ENCODE measurements at places on chromosomes 2 and 18.

DNA sequence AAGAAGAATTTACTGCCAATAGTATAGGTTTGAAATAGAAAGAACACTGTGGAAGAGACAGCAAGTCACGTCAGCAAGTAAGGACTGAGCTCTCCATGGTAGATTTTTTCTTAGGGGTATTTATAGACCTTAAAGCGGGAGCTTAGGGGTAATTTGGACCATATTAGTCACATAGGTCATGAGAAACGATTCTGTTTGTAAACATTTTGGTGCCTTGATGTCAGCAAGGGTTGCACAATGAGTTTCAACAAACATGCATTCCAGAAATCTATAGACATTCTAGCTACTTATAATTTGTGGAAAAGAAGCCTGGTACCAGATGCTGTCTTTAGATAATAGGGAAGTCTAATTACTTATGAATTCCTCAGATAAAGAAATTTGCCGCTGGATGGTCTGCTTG lies 624.7 kb downstream of the TDRD15 start:
- DNase-seq: no peak

GRCh38 chr2:158745067-158745865 lies 49.9 kb upstream of the DAPL1 start:
- peak; percentile 32 for DNase-seq

DNA sequence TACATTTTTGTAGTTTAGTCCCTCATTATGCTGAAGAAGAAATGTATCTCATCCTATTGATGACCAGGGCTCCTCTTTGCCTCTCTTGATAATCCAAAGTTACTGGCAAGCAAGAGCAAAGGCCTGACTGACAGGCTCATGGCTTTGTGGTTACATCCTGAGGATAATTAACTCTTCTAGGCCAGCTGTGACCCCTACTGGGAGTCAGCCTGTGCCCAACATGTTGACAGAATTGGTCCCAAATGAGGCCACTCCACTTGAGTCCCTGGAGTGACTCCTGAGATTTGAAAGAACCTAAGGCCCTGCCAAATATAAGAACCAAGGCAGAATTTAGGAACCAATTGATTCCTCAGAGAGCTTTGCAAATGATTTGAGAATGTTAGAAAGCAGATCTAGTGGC lies 973.8 kb upstream of the CELF4 start:
- DNase-seq: no peak

GRCh38 chr2:3146772-3147650 lies 230.6 kb downstream of the EIPR1 start:
- DNase-seq: no peak

DNA sequence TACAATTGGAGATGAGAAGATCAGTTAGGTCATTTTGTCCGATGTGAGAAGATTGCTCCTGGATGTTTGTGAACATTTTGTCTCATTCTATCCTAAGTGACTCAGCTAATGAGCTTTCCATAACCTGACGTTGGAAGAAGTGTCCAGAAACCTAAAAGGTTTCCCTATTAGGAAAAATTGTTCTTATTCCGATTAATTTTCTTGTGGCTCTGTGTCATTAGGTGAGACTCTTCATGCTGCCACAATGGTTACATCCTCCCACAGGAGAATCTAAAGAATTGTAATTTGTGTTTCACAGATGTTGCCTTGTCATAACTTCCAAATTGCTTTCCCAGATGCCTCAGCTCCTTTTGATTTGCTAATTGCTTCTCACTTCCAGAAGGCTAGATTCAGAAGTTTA lies 261.0 kb upstream of the APCDD1 start:
- DNase-seq: no peak

DNA sequence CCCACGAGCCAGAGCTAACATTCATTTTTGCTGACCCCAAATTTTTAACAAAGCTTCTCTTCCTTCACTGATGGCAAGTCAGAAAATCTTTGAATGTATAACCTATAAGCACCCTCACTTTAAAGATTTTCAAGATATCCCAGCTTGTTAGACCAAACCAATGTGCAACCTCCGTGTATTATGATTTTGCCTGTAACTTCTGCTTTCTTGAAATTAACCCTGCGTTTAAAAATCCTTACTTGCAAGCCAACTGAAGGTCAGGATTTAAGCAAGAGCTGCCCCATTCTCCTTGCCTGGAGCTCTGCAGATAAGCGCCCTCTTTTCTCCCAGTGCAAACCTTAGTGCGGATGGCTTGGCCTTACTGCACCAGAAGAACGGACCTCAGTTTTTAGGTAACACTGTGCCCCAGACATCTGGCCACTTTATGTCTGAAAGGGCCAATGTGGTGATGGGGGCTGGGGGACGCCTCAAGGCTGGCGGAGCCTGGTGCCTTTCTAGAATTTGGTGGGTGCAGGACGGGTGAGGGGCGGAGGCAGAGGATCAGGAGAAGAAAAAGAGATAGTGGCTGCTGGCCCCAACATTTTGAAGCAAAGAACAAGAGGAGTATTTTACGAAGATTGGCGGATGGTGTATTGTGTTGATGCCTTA lies 805 bp upstream of the TNFRSF11A start:
- no peak for DNase-seq

DNA sequence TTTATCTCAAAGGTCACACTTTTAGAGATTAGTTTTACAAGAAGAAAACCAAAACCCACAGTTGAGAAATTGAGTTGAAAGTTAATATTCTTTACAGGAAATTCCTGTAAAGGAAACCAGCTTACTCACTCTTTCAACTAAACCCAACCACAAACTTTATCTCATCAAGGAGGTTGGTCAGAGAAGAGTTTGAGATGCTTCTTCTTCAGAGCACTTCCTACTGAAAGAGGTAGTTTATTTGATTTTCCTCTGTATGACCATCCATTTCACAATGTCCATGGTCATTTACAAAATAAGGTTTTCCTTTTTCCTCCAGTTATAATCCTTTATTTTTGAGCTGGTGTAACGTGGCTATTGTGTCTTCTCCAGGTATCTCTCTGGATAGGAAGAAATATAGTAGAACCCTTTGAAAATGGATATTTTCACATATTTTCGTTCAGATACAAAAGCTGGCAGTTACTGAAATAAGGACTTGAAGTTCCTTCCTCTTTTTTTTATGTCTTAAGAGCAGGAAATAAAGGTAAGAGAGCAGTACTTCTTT lies 4.5 kb upstream of the IL18RAP start:
- DNase-seq: peak; percentile 57

- no peak for DNase-seq
Observed at GRCh38 chr18:44325903-44326635, 354.6 kb upstream of the SETBP1 start.

DNA sequence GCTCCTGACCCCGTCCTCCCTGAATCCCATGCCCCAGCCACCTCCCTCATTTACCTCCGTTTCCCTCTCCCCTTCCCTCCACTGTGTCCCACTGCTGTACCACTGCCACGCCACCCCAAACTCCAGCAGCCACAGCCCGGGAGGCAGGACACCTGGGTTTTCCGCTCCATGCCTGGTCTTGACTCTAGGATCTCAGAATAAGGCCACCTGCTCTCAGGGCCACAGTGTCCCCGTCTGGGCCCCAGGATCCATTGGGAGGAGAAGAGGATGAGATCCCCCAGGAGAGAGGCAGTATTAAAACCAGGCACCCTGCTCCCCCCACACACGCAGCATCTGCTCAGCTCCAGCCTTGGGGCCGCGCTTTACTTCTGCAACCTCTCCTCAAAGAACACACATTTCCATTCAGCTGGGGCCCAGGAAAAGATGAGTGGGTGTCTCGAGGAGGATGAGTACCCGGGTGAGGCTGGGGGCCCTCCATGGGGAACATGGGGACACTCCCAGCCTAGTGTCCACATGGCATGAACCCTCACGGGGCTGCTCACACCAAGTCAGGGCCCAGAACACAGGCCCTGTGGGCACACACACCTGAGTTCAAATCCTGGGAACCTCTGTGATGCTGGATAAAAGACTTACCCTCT lies 32.8 kb upstream of the TNS1 start:
- no peak for DNase-seq

GRCh38 chr2:56127010-56127409 lies 56.8 kb upstream of the CCDC85A start:
- no peak for DNase-seq

DNA sequence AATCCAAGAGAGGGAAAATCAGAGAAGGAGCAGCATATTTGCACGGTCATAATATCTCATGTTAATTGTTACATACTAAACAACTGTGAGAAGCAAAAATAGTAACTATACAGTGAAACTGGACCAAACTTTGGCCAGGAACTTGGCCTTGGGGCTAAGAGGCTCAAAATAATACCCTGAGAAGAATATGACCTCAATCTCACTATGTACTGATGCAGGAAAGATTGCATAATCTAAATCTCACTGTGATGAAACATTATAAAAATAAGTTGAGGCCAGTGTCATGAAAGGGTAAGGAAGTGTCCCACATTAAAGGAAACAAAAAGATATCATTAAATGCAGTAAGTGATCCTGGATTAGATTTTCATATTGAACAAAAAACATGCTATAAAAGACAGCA lies 36.5 kb downstream of the ZRANB3 start:
- no peak for DNase-seq

DNA sequence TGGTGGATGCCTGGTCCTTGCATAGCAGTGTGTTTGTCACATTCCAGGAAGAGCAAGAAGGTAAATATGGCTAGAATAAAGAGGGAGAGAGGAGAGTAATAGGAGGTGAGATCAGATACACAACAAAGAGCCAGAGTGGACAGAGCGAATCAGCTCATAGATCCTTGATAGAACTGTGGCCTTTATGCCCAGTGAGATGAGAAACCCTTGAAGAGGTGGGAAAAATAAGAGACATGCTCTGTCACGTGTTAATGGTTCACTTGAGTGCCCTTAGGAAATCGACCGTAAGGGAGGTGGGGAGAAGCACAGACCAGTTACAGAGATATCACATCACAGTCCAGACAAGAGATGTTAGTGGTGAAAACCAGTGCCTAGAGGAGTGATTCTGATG lies 84.7 kb upstream of the RAB27B start:
- DNase-seq: no peak

- no peak for DNase-seq
Observed at GRCh38 chr2:211760103-211760502, 778.5 kb downstream of the ERBB4 start.

- DNase-seq: no peak
Observed at GRCh38 chr2:170822290-170823087, 5.8 kb downstream of the GAD1 start.

GRCh38 chr2:16102976-16103380 lies 162.6 kb downstream of the MYCN start:
- no peak for DNase-seq

- DNase-seq: no peak
Observed at GRCh38 chr2:150750720-150751119, 263.3 kb upstream of the RND3 start.

- DNase-seq: no peak
Observed at GRCh38 chr2:27959496-27959895, 69.0 kb downstream of the BABAM2 start.

GRCh38 chr18:37275237-37275741 lies 290.3 kb downstream of the CELF4 start:
- DNase-seq: no peak

Measured in CD4-positive, alpha-beta T cell treated with Interleukin-12 subunit alpha and Interleukin-12 subunit beta, for 1 hour (primary cell).